NCI-H774 (cell line): ENCODE measurements at places on chromosomes 2 and 18.

DNA sequence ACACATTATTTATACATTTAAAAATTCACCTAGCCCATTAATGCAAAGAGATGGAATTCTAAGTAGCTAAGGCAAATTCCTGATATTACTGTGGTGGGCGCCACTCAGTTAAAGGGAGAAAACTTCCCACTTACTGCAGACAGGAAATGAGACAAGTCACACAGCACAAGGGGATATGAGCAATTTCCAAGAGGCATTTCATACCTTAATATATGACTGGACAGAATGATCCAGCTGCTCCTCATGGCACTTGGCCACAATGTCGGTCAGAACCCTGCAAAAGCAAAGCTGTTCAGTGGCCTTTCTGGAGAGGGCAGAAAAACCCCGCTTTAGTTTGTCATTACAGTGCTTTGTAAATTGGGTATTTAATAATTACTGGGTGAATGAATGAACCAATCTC lies 121.4 kb upstream of the CCDC195 start:
- no peak for DNase-seq

GRCh38 chr2:133894429-133894828 lies 326.2 kb upstream of the NCKAP5 start:
- DNase-seq: no peak

GRCh38 chr2:106941372-106941993 lies 55.5 kb upstream of the ST6GAL2 start:
- no peak for DNase-seq

- DNase-seq: no peak
Measured at GRCh38 chr2:232336241-232336736, 42.3 kb upstream of the ALPP start.

- DNase-seq: no peak
Measured at GRCh38 chr2:79511320-79511951, 1.4 kb upstream of the CTNNA2 start.

GRCh38 chr2:232668805-232669444 lies 28.2 kb upstream of the GIGYF2 start:
- no peak for DNase-seq

DNA sequence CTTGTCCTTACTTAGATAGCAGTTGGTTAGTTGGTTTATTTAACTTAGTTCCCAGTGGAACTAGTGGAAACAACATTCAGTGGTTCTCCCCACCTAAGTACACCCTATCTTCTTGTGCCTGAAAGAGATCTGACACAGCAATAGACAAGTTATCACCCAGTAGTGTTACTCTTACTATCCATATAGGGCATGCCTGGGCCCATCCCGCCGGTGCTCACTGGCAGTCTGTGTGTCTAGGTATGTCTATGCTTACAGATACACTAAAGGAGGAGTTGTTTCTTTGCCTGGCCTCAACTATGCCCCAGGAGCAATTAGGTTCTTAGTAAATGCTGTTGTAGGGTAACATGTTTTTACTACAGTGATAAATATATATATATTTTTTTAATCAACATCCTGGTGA lies 12.0 kb upstream of the NRP2 start:
- no peak for DNase-seq

GRCh38 chr2:102050854-102051391 lies 59.2 kb downstream of the IL1R2 start:
- no peak for DNase-seq

DNA sequence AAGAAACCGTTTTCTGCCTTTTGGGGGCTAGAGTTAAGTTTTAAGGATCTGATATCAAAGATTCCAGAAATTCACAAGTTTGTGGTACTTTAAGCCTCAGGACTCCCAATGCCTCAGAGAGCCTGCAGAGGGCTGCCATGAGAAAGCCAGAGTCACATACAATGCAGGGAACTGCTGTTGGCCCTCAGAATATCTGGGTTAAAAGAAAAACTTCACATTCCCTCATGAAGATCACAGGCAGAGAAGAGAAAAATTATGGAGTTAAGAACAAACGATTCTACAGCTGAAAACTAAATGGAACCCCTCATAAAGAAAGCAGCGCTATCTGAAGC lies 39.5 kb downstream of the HDAC4 start:
- DNase-seq: no peak
